ENCODE measurements at places on chromosomes 16 and 17.

DNA sequence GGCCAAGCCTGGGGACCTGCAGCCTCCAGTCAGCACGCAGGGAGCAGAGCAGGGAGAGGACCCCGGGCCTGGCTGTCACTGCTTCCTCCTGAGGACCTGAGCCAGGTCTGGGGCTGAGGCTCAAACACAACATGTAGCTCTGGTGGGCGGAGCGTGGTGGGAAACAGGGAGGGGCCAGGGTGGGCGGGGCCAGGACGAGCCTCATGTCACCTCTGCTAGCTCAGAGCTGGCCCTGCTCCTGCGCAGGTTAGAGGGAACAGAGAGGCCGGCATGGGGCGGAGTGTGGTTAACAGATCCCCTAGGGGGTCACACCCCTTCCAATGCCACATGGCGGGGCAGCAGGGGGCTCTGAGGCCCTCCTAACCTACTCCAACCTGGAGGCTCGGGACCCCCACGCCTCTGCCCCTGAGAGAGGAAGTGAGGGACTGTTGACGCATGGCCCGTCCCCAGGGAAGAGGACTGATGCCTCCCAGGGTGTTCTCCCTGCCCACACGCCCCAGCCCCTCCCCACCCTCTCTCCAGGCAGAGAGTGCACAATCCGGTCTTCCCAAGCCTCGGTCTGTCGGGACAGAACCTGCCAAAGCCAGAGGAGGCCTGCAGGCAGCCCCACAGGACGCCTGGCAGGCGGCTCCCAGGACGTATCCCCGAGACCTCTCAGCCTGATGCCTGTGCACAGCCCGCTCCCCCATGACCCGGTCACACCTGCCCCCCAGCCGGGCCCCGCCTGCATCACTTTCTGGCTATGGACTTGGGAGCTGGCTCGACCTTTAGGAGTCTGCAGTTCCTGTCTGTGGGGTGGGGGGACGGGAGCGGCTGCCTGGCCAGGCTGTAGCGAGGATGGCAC is 15.2 kb downstream of the PIEZO1 start:
- DNase-seq: no peak

DNA sequence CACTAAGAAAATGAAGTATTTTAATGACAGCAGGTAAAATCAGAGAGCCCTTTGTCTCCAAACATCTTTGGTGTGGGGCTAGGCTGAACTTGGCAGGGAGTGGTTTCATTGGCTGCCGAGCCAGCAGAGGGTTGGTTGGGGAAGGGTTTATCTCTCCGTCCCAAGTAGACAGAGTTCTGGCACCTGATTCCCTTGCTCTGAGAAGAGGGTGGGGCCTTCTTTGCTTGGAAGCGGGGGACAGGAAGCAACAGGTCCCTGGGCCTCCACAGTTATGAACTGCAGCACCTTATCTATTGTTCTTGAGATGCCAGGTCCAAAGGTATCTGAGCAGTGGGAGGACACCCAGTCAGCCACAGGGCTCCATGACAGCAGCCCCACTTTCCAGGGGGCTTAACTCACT is 12.3 kb upstream of the CDH1 start:
- DNase-seq: no peak

DNA sequence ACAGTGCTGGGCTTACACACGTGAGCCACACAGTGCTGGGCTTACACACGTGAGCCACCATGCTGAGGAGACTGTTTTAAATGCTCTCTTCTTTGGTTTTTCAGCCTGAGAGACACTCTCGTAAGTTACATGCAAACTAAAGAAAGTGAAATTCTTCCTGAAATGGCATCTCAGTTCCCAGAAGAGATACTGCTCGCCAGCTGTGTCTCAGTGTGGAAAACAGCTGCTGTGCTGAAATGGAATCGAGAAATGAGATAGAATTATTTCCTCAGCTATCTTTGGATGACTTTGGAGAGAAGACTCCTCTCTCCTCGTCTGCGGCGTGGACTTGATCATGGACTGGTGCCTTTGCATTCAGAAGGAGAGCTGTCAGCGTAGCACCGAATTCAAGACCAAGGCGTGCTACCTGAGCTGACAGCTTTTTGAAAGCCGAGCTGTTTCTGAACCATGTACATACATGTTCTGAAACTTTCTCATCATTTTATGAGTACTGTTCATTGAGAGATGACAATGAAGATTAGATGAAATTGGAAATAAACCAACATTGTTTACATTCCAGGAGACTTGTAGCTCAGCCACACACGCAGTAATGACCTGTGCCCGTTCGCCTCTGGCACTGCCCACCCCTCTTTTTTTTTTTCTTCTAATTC is 21.6 kb upstream of the ENDOV start:
- DNase-seq: no peak

- DNase-seq: no peak
Observed at GRCh38 chr17:1882836-1883235, 53.0 kb downstream of the RPA1 start.

- DNase-seq: no peak
Observed at GRCh38 chr17:77420095-77420803, 279.5 kb downstream of the SEC14L1 start.

- DNase-seq: no peak
Observed at GRCh38 chr16:76114681-76115080, 162.5 kb upstream of the CNTNAP4 start.

GRCh38 chr16:28264656-28265055 is 27.7 kb upstream of the SBK1 start:
- no peak for DNase-seq

GRCh38 chr16:82044585-82044911 is 9.5 kb downstream of the HSD17B2 start:
- no peak for DNase-seq

Data from stimulated activated CD4-positive, alpha-beta T cell treated with anti-CD3 and anti-CD28 coated beads, TNF-alpha, amount 100 ng/mL, for 1 hour (primary cell).